ENCODE measurements at places on chromosomes 3 and 15.
A peak's percentile ranks its signal among the peaks of the same experiment; 100 is the strongest.

GRCh38 chr15:64398575-64398974, 10.9 kb downstream of the TRIP4 start:
- no peak for DNase-seq

GRCh38 chr3:13890377-13891016, 10.6 kb upstream of the WNT7A start:
- no peak for DNase-seq

DNA sequence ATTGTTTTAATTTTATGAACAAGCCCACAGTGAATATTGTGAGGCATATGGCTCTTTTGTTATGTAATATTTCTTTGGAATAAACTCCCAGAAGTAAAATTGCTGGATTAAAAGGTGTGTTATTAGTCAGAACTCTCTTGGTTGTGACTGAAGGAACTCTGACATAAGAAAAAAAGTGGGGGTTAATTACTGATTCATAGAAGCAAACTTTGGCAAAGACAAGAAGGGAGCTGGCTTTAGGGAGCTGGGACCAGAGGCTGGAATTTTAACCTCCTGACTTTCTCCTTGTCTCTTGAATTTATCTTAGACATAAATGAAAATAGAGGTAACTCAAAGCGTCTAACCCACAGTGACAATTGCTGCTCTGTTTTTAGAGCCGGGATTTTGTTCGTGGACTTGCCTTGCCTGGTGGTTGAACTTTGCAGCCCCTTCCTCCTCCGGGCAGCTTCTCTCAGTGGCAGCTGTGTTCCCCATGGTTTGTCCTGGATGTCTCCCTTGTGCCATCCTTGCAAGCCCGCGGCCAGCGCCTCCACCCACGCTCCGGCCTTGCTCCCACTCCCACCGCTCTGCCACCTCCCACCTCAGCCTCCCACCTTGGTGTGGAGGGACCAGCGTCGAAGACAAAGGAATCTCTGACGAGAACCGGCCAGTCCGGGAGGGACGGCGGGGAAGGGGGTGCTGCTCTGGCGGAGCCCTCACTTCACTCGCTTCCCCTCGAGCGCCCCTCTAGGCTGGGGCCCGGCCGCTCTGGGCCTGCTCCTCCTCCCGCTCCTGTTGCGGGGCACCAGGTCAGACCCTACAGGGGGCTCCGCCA, 28.0 kb downstream of the ARHGAP31 start:
- peak; percentile 12 for DNase-seq

DNA sequence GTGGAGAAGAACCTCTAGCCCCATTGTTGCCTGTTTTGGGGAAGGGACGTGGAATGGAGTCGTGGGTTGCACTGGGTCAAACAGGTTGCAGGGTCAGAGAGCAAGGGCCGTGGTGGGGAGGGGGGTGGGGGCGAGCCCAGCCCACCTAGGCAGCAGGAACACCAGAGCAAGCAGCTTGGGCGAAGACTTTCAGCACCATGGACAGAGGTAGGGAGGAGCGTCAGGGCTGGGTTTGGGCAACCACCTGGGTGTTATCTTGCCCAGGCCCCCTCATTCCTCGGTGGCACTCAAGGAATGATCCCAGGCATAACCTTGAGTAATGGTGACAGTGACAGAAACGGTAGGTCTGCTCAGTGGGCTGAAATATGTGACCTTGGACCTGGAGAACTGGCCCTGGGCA, 45.9 kb upstream of the TMEM115 start:
- no peak for DNase-seq

GRCh38 chr3:136069933-136070332, 104.4 kb downstream of the PPP2R3A start:
- DNase-seq, result no peak

DNA sequence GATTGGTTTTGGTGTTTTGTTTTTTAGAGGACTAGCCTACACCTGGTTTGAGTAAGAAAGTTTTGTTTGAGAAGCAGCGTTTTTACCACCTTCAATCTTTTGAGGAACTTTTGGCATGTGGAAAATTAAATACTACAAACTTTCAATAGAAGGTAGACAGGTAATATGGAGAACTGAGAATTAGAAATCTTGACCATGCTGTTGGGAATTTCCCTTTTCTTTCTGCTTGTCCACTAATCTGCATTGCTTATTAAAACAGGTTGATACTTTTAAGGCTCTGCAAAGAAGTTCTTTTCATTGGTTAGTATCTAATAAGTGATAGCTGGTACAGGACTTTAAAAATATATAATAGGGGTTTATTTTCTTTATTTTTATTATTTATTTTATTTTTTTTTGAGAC, 31.9 kb downstream of the UBE2E1 start:
- DNase-seq, result no peak

- DNase-seq, result peak; percentile 61
These were observed 9.3 kb downstream of the STRA6 start for GRCh38 chr15:74193299-74193718.

DNA sequence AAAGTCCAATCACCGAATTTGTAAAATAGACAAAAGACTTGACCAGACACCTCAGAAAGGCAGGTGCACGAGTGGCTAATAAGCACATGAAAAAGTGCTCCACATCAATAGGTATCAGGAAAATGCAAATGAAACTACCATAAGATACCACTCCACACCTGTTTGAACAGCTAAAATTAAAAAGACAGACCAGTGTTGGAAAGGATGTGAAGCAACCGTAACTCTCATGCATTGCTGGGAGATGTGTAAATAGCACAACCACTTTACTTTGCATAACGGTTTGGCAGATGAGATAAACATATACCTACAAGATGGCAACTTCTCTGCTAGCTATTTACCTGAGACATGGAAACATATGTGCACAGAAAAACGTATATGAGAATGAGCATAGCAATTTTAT, 56.9 kb downstream of the CADPS start:
- no peak for DNase-seq

DNA sequence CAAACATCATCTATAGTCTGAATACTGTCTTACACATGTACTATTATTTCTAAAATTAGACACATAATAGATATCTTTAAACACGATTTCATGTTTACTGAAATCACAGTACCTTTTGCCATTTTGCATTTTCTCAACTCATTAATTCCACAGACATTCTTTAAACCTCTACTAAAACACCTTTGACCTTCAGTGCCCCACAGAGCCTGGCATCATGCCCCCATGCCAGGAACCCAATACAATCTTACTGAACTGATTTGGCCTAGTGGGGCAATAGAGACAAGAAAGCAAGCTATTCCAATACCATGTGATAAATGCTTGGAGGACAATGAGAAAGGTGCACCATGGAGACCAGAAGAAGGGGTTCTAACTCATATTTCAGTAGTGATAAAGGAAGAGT, 19.3 kb upstream of the GUCA1C start:
- DNase-seq, result no peak

DNA sequence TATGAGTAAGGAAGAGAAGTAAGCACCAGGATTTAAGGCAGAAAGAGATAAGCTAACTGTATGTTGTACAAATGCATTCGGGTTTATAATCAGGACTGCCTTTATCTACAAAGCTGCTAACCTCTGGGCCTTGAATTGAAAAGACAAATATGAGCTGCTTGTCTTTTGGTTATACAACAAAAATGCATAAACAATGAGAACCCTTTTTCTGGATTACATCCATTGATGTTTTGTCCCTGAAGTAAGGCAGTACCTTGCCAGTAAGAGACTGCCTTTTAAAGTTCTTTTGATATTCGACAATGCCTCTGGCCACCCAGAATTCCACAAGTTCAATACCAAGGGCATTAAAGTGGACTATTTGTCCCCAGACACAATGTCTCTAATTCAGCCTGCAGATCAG, 280.7 kb downstream of the ZNF621 start:
- DNase-seq, result no peak

- no peak for DNase-seq
These were observed 50.7 kb downstream of the PROS1 start for GRCh38 chr3:93923006-93923405.

DNA sequence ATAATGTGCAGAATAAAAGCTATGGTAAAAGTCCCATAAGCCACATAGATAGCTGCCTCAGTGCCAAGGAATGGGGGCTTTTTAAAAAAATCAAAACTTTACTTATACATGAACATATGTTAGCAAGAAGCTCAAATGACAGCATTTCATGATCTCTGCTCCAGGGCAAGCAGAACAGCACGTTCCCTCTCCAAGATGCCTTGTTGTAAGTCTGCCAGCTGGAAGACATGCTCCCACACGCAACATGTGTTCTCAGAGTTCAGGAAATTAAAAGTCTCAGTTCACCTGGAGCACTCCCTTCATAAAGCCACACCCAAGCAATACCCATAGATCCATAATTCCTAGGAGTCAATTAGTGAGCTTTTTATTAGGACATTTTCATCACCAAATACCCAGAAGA, 52.2 kb downstream of the ABI3BP start:
- no peak for DNase-seq

DNA sequence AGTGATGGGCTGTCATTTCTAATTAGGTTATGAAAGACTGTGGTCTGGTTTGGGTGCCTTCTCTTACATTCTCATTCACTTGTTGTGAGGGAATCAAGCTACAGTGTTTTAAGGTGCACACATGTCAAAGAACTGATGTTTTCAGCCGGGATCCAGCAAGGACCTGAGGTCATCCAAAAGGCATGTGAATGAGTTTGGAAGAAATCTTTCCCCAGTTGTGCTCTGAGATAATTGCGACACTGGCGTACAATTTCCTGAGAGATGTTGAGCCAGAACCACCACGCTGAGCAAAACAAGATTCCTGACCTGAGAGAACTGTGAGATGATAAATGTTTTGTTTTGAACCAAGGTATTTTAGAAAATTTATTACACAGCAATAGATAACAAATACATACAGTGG, 295.3 kb upstream of the SLITRK3 start:
- DNase-seq, result no peak

- DNase-seq, result no peak
These were observed 574 bp downstream of the CASR start for GRCh38 chr3:122183893-122184590.

DNA sequence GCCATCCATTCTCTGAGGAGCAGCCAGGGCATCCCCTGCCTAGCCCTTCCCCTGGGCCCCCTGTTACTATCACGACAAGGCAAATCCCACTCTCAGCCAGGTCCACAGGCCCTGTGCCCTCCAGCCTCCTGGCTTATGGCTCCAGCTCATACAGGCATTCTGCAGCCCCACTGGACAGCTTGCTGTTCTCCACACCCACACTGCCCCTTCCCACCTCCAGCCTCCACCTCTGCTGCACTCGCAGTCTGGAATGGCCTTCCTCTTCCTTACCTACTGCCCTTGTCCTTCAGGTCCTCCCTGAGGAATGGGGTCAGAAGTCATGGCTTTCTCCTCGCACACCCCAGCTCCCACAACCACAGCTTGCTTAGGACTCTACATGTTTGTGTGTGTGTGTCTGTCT, 40.4 kb downstream of the CCDC33 start:
- DNase-seq, result no peak

DNA sequence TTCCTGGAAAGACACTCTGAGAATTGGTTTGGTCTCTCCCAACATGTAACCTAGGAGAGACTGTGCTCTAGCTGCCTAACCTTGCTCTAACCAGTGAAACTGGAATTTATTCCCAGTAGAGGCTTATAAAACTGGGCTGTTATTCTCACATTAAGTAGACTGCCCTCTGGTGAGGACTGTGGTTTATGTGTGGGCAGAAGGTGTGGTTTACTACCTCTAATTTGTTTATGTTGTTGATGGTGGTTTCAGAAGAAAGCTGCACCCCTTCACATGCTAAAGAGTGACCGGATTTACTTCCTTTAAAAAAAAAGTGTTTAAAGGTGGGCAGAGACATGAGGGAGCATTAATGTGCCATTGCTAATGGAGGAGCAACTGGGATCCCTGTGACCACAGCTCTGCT, 273.2 kb downstream of the MECOM start:
- no peak for DNase-seq

GRCh38 chr3:128068156-128068620, 16.0 kb downstream of the SEC61A1 start:
- DNase-seq, result no peak

GRCh38 chr3:13352621-13353131, 67.4 kb downstream of the NUP210 start:
- DNase-seq, result no peak

DNA sequence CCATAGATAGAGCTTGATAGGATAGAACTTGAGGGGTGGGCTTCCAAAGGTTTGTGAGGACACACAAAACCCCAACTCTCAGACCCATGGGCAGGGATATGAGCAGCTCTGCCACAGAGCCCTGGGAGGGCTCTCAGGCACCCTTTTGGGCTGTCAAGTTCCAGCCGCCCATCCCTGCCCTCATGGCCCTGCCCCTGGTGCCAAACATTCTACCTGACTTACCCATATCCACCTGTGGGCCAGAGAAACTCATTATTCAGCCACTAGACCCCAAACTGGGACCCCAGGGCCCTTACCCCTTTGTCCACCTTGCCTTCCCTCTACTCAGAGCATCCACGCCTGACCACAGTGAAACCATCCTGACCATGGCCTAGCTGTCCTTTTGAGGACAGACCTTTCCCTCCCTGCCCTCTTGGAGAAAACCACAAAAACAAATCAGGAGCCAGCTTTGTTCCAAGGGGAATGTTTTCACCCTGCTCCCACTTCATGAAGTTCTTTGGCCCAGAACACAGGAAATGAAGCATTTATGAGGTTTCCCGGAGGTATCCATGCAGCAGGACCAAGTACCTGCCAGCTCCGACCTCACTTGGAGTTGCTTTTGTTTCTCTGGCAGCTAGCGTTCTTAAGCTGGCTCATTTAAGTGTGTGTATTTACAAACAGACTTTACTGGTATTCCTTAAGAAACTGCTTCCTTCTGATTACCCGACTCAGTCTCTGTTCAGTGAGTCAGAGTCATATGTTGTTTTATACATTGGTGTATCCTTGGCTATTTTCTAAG, 34.2 kb upstream of the GALNT15 start:
- no peak for DNase-seq

- DNase-seq, result no peak
These were observed 8.3 kb upstream of the ANKDD1A start for GRCh38 chr15:64903326-64903950.

DNA sequence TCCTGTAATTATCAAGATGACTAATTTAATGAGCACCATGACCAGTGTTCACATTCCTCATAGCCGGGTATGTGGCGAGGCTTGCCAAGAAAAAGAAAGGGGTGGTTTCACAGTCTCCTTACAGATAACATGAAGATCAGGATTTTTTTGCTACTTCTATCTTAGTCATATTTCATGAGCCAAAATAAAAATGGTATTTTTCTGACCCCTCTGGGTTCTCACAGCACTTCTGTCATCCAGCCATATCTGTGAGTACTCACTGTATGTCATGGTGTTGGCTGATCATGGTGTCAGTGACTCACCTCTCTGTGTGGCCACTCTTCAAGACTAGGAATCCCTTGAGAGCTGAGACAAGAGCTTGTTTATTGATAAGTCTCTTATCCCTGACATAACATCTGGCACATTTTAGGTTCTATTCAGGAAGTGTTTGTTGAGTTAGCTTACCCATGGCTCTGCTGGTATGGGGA, 130.5 kb upstream of the LMCD1 start:
- DNase-seq, result no peak
